ENCODE measurements at places on chromosomes 12 and 14.

DNA sequence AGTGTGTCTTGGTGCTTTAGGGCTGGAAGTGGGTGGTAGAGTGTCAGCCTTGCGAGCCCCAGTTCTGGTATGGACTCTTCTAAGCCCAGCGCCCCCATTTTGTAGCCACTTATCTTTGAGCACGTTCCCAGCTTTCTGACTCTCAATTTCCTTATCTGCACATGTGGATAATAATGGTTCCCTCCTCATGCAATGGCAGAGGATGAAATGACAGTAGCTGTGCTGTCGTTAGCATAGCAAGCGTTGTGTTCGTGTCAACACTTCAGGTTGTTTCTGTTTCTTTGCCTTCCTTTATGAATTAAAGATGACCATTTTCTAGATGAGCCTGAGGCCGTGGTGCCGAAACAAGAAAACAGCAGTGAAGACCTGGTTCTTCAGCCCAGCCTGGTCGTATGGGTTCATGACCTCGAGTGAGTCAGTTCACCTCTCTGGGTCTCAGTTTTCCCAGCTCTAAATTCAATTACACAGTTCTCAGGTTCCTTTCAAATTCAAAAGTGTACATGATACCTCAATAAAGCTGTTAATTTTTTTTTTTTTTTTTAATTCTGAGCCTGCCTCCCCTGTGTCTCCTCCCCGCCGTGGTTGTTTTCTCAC lies 233.0 kb downstream of the SLC41A2 start:
- no peak for DNase-seq

DNA sequence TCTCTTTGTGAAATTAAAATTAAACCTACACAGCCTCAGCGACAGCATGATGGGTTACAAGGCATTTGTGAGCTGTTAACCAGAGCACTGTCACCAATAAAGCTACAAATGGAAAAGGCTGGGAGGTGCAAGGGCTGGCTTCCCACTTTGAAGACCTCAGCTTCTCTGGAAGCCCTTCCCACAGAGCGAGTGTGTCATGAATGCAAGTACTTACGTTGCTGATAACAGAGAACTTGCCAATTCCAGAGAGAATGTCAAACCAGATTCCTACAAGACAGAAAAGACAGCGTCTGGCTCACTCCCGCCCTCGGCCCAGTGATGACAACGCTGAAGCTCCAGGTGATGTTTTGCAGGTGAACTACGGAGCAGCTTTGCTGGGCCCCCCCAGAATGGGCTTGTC lies 145.8 kb downstream of the NTF3 start:
- no peak for DNase-seq

- no peak for DNase-seq
Measured at GRCh38 chr12:71420775-71421406, 18.7 kb upstream of the LGR5 start.

DNA sequence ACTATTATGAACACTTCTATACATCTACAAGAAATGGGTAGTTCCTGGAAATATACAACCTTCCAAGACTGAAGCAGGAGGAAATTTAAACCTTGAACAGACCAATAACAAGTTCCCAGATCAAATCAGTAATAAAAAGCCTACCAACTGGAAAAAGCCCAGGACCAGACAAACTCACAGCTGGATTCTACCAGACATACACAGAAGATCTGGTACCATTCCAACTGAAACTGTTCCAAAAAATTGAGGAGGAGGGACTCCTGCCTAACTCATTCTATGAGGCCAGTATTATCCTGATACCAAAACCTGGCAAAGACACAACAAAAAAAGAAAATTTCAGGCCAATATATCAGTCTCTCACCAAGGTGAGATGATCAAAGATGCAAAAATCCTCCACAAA lies 189.4 kb downstream of the RPS29 start:
- DNase-seq = no peak

DNA sequence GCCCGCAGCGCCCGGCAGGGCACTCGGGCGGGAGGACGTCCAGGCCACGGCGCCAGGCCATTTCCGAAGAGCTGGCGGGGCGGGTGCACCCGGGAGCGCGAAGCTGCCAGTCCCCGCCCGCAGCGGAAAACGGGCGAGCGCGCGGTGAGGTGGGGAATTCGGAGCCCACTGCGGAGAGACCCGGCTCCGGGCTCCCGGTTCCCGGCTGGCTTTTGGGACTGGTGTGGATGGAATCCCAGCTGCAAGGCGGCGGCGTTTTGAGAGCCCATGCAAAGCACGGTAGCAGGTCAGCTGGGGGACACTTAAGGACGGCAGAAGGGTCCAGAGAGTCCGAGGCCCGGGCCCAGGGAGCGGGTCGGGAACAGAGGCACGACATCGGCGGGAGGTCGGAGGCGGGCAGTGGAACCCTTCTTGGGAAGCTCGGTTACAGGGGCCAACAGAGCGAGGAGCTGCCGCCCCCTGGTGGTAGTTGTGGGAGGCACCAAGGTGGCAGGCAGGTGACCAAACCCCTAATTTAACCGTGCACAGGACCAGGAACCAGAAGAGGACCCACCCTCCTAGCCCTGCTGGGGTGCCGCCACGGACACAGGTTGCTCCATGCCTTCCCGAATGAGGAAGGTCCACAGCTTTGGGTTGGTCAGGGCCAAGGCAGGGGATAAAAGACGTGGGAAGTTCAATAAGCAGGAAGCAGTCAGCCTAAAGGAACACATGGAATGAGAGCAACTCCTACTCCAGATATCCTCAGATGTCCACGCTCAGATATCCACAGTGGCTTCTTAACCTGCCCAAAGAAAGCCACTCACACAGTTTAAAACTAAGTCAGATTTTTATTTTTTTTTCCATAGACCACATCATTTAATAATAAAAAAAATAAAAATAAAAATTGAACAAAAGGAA lies 685 bp upstream of the CDH24 start:
- DNase-seq = peak; percentile 71

DNA sequence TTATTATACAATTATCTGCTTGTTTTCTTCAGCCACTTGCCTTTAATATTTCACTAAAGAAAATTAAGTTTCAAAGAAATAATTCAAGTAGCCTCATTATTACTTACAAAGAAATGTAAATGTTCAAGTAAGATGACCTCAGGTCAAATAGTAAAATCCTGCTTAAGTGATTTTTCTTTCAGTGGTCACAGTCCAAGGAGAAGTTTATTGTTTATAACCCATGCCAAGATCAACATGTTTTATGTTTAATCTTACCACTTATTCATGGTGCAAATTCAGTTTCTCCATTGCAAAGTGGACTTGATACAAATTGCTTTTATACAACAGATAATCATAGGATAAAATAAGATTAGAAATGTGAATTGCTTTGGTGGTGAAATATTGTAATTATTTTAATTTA lies 370.2 kb upstream of the FLRT2 start:
- DNase-seq = no peak

GRCh38 chr12:63934936-63935335 lies 90.4 kb downstream of the SRGAP1 start:
- no peak for DNase-seq

- peak; percentile 58 for DNase-seq
Measured at GRCh38 chr12:67630373-67631088, 18.0 kb upstream of the DYRK2 start.

DNA sequence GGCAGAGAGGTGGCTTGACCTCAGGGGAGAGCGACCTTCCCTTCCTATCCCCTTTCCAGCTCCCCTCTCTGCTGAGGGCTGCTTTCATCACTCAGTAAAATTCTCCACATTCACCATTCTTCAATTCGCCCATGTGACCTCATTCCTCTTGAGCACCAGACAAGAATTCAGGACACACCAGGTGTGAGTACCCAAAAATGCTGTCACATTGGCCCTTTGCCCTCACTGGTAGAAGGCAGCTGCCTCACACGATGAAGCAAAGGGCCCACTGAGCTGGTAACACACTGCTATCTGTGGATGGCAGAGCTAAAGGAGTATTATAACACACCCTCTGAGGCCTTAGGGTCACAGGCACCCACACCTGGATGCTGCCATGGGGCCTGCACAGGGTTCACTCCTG lies 59.7 kb downstream of the SSH1 start:
- DNase-seq = no peak

DNA sequence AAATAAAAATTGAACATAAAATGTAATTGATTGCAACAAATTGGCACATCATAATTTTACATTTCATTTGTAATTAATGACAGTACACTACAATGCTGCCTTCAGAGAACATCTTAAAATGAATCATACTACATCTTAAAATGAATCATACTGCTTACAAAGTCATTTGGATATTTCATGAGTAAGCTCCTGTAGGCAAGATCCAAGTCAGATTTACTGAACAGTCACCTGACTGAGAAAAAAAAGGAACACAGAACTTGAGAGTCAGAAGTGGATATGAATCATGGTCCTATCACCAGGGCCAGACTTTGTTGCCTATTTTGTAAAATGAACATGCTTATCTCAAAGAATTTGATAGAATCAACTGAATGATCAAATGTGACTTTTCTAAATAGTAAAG lies 32.7 kb upstream of the FBLN5 start:
- no peak for DNase-seq

- DNase-seq = no peak
Measured at GRCh38 chr12:65962036-65962430, 137.8 kb downstream of the HMGA2 start.

DNA sequence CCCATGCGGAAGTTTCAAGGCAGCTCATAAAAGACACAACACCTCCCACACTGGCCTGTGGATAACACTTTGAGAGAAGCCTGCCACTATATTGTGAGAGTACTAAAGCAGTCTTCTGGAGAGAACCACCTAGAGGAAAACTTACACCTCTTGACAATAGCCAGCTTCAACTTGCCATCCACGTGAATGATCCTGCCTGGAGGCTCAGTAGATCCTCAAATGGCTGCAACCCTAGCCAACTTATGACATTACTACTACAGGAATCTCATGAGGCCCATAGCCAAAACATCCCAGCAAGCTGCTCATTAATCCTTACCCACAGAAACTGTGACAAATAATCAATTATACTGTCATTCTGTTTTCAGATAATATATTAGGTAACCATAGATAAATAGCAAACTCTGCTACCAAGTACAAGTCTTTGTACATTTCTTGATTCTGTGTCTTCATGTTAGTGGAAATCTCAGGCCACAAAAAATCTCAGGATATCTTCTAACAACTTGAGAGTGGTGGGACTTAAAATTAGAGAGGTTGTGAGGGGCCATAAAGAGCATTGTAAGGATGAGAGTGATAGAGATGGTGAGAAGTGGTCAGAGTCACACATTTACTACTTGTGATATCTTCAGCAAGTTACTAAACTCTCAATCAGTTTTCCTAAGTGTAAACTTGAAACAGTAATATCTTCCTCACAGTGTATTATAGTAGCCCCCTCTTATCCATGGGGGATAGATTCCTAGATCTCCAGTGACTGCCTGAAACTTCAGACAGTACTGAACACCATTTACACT lies 368.0 kb downstream of the C12orf50 start:
- DNase-seq = no peak

- no peak for DNase-seq
Measured at GRCh38 chr14:103541709-103542604, 13.0 kb downstream of the TRMT61A start.

- no peak for DNase-seq
Measured at GRCh38 chr12:101799774-101800173, 31.0 kb downstream of the GNPTAB start.

DNA sequence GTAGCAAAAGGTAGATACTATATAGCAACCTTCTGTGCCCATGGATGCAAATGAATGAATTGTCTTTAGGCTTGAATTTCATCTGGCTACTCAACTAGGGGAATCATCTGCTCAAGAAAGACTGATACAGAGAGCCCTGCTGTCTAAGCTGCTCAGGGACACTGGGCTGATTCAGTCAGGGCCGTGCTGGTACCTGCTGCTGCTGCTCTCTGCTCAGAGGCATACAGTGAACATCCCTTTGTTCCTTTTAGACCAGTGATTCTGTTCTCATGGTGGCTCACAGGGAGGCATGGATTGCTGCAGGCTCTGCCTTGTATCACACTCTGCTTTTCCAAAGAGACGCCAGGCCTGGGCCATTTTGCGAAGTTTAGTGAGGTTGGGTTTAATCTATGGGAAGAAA lies 14.1 kb downstream of the EIF2B2 start:
- DNase-seq = no peak

- no peak for DNase-seq
Measured at GRCh38 chr12:64670919-64671639, 60.8 kb downstream of the RASSF3 start.
